ENCODE measurements at places on chromosomes 3 and 15. TPM values are rescaled to one million over a fixed set of nuclear protein-coding genes. Genes with fewer than 3 reads are reported as not detected.

- DNase-seq, result no peak
Measured at GRCh38 chr3:154389861-154390260, 40.1 kb downstream of the GPR149 start.

- no peak for DNase-seq
Measured at GRCh38 chr15:97012986-97013385, 682.5 kb downstream of the NR2F2 start.

DNA sequence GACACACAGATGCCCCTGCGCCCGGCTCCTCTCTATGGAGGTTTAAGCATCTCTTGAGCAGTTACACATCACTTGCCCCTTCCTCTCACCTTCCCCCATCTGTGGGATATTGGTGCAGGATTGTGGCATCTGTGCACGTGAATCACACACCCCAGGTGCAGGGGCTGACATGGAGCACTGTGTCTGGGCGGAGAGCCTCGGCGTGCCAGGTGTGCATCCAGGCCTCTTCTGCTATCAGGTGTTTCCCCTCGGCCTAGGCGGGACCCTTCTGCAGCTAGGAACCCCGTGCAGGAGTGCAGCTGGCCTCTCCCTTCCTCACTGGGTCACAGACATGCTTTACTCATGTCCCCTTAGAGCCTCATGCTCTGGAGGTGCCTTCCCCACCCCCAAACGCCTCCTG, 33.4 kb upstream of the MUC13 start:
- DNase-seq, result no peak

DNA sequence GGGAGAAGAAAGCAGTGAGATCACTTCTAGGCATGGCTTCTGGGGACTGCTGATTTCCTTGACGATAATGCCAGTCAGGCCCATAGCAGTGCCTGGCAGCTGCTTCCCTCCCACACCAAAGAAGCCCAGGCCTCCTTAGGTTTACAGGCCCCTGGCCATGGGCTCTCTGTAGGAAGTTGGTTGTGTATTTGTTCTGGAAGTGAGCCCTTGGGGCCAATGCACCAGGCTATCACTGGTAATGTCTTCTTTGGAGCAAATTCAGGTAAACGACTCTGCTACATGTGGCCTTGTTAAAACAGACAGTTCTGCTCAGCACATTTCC, 89.3 kb downstream of the CCNL1 start:
- DNase-seq, result no peak

GOLGA6L4 gene
- polyA plus RNA-seq, result 2.0 TPM

GRCh38 chr15:54803134-54803808, 393.5 kb downstream of the RSL24D1 start:
- DNase-seq, result no peak

- no peak for DNase-seq
Measured at GRCh38 chr3:87673132-87673531, 385.7 kb downstream of the CGGBP1 start.

DNA sequence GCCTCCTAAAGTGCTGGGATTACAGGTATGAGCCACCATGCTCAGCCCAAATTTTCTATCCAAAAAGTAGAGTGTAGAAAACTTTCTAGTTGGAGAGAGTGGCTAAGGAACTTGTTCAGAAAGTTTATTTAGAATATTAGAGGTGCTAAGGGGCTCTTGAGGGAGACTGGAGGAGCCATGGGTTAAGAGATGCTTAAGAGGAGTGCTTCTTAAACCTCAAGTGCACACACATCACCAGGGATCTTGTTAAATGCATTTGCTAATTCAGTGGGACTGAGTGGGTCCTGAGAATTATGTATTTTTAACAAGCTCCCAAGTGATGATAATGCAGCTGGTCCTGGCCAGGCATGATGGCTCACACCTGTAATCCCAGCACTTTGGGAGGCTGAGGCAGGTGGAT, 29.7 kb upstream of the SLMAP start:
- DNase-seq, result no peak

DNA sequence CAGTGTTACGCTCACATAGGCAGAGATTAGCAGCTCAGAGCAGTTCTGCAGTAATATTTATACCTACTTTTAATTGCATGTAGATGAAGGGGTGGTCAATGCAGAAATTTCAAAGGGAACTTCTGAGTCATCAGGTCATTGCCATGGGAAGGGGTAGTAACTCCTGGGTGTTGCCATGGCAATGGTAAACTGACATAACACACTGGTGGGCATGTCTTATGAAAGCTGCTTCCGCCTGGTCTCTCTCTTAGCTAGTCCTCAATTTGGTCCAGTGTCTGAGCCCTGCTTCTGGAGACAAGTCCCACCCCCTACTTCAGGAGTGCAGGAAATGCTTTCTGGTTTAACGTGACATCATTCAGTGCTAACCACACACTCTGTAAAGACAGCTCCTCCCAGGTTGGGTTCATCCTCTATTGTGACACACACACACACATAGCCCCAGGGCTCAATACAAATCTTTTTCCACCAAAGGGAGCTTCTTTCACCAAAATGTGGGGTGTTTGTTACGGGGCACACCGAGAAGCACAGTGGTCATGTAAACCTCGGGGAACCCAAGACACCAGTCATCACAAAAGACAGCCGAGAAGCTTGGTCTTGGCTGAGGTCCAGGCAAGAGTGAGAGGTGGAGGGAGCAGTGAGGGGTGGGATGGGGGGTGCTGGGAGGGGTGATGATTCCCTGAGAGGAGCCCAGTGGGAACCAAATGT, 74.5 kb downstream of the TLE3 start:
- DNase-seq, result no peak

- no peak for DNase-seq
Measured at GRCh38 chr3:47362701-47363100, 18.1 kb upstream of the PTPN23 start.

DNA sequence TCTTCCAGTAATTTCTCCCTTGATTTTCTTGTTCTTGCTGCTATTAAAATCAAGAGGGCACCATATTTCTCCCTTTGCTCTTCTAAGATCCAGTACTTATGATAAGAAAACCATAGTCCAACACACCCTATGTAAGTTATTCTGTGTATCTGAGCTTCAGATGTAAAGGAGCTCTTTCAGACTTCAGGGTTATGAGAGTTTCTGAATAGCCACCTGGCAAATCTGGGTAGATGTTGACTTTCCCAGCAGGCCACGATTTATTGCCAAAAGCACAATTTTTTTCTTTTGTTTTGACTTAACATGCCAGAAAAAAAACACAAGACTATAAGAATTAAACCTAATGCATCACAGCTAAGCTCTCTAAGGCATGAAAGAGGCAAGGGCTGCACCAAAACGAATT, 1045.0 kb downstream of the FHIT start:
- no peak for DNase-seq

Data from urinary bladder (tissue), 4 donors.